CD4-positive, alpha-beta T cell treated with Interleukin-12 subunit alpha and Interleukin-12 subunit beta, for 1 hour (primary cell): ENCODE measurements at places on chromosomes 5 and 9.

DNA sequence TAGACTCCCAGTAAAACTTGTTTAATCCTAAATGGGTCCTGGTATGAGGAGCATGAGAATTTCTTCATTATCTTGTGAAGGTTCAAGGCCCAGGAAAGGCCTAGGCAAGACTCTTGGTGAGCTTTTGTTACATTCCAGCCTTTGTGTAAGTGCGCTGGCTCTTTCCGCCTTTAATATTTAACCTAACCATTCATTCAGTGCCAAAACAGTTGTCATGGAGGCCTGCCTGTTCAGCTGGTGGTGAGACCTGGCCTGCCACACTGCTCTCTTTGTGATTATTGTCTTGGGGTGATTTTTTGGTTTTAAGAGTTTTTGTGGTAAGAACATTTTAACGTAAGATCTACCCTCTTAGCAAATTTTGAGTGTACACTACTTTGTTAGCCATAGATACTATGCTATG is 127.5 kb upstream of the WWC1 start:
- no peak for DNase-seq

DNA sequence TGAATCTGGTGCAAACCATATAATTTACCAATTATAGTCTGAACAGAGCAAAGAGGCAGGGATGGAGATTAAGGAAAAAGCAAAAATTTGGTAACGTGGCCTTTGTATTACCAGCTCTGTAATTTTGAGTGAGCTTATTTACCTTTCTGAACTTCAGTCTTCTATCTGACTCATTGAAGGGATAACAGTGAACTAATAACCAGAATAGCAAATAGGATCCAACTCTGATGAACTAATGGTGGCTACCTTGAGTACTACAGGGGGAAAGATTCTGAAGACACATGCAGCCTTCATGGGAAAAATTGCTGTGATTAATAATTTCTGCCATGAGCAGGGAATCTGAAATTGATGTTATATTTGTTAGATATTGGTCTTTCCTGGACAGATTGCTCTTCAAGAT is 23.0 kb upstream of the LARP1 start:
- DNase-seq, result no peak

DNA sequence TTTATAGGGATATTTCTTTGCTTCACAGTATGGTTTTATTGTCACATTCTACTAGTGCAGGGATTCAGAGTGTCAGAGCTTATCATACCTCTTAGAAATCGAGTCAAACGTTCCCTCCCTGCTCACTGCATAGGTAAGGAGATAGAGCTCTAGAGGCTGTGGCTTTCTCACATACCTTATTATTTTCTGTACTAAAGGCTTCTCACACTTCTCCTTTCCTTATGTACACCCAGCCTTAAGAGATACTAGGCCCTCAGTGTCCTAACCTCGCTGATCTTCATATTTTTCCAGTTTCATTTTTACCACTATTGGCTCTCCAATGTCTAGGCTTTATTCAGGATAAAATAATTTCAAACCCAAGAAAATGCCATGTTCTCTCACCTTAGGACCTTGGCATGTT is 297.3 kb upstream of the RIOK2 start:
- no peak for DNase-seq

- DNase-seq, result no peak
These were observed 87.0 kb upstream of the TNC start for GRCh38 chr9:115204904-115205453.

GRCh38 chr5:145840458-145841132 is 5.5 kb upstream of the PRELID2 start:
- no peak for DNase-seq

DNA sequence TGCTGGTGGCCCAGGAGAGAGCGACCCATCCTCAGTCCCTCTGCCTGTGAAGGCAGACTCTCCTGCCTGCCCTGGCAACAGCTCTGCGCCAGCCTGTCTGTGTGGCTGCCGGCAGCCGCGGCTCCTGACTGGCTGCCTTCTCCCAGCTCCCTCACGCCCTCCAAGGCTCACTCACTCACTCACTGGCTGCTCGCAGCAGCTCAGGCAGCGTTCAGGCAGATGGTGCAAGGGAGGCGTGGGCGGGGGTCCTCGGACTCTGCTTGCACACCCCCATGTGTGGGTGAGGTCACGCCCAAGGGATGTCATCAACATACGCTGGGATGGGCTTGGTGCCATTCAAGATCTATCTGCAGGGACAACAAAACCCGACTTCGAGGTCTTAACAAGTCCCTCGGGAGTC is 66.7 kb downstream of the DAB2IP start:
- DNase-seq, result no peak

DNA sequence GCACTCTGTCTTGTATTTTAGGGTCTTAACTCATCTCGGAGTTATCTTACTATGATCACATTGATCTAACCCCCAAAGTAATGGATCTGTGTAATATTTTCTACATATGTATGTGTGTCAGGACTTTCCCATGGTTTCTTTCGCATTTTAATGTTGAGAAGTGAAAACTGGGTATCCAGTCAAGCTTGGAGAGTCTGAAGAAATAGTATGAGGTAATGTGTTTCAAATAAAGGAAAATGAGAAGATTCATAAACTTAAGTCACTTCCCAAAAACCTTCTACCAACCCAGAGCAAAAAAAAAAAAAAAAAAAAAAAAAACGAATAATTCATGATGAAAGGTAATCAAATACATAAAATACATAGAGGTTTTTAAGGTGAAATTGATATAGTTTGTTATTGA is 187.8 kb upstream of the VCAN start:
- DNase-seq, result no peak

GRCh38 chr5:32160228-32160627 is 13.9 kb downstream of the GOLPH3 start:
- DNase-seq, result no peak

DNA sequence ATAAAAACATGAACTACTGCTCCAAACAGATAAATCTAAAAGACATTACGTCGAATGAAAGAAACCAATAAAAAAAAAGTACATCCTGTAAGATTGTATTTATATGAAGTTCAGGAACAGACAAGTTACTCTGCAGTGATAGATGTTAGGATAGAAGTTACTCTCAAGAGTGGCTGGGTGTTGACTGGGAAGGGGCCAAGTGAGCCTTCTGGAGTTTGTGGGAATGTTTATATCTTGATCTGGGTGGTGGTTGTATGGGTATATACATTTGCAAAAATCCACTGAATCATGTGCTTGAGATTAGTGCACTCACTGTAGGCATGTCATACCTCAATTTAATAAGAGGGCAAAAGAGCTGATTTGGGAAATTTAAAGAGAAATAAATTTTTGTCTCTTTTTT is 485.8 kb downstream of the ARHGEF28 start:
- DNase-seq, result no peak

GRCh38 chr9:102237520-102237919 is 499.1 kb upstream of the GRIN3A start:
- no peak for DNase-seq

GRCh38 chr9:120175031-120175430 is 404.9 kb downstream of the CDK5RAP2 start:
- DNase-seq, result no peak

GRCh38 chr9:108142504-108143201 is 653.1 kb upstream of the KLF4 start:
- DNase-seq, result no peak

- DNase-seq, result no peak
These were observed 20.3 kb downstream of the FNBP1 start for GRCh38 chr9:130022566-130023143.

- peak; percentile 16 for DNase-seq
These were observed 55.9 kb downstream of the NSUN2 start for GRCh38 chr5:6576861-6577501.

GRCh38 chr5:80905405-80905804 is 54.8 kb upstream of the RASGRF2 start:
- no peak for DNase-seq

GRCh38 chr5:38387161-38387560 is 128.8 kb downstream of the EGFLAM start:
- DNase-seq, result no peak

DNA sequence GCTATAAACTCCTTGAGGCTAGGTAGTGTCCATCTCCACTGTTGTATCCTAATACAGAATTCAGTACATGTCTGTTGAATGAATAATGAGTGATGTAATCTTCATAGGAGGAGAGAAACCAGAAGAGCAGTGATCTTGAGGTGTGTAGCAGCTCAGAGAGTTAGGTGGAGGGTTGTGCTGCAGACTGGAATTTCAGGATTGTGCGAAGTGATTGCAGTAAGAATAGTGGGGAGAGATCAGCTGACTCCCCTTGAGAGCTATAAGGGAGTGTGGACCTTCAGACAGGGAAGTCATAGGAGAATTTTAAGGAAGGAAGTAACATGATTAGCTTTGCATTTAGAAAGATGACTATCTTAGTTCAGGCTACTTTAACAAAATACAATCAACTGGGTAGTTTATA is 4.4 kb downstream of the SNX24 start:
- no peak for DNase-seq

- peak; percentile 56 for DNase-seq
These were observed 112.7 kb downstream of the OSTF1 start for GRCh38 chr9:75200892-75201470.

DNA sequence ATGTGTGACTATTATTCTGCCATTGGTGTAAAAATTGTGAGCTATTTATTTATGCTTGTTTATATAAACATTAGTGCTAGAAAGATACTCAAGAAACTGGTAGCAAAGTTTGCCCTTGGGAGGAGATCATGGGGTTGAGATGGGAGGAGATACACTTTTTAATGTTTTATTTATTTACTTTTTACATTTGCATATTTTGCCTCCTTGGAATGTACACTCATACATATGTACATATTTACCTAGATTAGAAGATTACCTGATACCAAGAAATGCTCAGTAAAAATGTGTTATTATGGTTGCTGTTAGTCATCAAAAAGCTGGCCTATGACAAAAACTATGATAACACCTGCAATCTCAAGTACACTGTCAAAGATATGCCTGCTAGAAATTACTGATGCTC is 195.2 kb downstream of the KCTD16 start:
- no peak for DNase-seq

- no peak for DNase-seq
These were observed 182.5 kb downstream of the NTRK2 start for GRCh38 chr9:84851935-84852585.

DNA sequence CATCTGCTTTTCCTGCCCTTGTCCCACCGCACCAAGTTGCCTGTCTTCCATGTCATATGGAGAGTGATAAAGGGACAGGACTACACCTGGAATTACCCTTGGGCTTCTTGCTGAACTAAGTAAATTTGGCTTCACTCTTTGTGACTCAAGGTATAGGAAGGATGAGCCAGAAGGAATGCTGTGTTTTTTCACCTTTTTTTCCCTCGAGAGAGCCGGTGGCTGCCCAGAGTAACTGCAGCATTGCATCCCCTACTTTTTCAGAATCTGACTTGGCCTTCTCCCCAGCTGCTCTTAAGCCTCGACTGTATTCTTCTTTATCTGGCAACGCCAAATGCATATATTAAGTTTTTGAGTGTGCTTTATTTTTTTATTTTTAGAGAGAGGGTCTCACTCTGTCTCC is 38.4 kb downstream of the RCL1 start:
- no peak for DNase-seq

DNA sequence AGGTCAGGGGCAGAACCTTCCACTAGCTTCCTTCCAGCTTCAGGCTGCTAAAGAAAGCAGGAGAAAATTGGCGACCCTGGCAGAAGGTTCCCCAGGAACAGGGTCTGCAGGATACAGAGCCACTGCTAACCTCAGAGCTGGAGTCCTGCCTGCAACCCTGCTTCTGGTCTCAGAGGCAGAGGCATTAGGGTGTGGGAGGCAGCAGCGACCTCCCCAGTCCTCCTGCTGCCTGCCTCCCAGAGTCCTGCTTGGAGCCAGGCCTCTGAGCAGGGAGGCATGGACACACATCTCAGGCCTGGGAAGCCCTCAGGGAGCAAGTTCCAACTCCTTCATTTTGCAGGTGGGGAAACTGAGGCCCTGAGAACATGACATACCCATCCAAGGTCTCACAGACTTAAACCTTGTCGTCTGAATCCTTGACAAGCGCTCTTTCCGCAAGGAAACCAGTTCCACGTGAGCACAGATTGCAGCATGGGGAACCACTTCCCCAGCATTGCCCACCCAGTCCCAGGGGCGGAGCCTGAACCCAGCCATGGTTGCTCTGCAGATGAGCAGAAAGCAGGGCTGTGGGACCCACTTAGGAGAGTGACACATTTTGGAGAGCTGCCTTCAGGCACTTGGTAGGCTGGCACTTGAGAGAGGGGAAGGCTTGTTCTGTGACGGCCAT is 28.2 kb upstream of the HAND1 start:
- no peak for DNase-seq

DNA sequence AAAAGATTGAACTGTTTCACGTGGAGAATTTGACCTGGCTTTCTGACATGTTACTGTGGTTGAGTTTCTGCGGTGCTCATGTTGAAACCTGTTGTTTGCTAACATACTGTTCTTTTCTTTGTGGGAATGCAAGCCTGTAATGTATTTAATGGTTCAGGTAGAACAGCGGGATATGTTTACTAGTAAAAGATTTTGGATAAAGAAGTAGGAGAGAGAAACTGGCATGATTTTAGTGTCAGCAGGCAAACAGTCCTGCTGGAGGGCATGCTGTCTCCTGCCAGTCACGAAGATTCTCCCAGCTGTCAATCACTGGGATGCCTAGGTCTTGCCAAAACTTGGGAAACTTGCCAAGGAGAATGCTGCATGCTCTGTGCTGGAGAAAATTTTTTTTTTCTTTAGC is 263.5 kb downstream of the TAF11L14 start:
- DNase-seq, result no peak

DNA sequence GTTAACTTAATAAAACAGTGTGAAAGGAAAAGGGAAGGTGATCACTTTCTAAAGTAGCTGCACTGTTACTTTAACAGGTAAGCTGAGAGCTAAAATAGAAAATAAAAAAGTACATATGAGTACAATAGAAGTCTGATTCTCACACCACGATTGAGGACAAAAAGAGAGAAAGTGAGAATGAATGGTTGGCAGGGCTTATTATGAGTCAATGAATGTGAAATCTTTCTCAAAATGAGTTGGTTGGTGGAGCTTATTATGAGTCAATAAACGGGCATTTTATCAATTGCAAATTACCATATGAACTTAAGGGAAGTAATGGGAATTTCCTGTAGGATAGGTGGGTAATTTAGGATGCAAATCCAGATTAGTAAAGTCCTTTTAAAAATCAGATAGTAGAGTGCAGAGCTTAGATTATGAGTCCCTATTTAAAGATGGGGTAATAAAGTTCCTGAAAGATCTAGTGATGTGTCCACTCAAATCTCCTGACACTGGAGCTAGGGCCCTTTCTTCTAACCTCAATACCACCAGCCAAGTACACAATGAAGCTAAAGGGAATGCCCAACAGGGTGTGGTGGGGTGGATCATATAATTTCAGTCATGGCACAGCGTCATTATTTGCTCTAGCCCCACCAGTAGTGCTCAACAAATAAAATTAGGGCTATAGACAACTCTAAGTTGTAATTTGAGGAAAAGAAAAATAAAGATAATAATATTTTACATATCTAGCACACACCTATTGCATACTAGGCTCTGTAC is 21.1 kb upstream of the TLR4 start:
- DNase-seq, result no peak

GRCh38 chr5:106910486-106910885 is 760.3 kb downstream of the EFNA5 start:
- DNase-seq, result no peak

DNA sequence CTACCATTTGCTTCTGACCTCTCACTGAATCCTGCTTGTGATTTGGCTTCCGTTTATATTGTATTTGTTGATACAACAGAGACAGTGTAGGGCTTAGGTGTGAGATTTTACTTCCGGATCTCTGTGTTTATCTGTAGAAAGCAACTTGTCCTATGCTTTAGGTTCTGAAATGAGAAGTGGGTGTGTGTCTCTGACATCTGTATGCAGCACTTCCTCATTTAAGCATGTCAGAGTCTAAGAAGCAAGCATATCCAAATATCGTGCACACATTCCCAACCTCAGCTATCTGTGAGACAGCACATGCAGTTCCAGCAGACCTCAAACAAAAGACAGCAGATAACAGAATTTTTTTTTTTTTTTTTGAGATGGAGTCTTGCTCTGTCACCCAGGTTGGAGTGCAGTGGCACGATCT is 16.3 kb downstream of the KLF9 start:
- DNase-seq, result peak; percentile 53
